ENCODE measurements at places on chromosomes 6 and 20. TPM values are rescaled to one million over a fixed set of nuclear protein-coding genes. Genes with fewer than 3 reads are reported as not detected.

Gene IMPG1
- not detected for total RNA-seq

Gene PAK1IP1
- total RNA-seq = 21.6 TPM

Gene LIN28B
- 76.3 TPM for total RNA-seq

Gene HLA-DRB5
- total RNA-seq = not detected

Gene DUSP15
- total RNA-seq = 13.7 TPM

Gene ZHX3
- total RNA-seq = 14.3 TPM

GRCh38 chr6:52518279-52518945 is 58.4 kb downstream of the TRAM2 start:
- peak overlapping the region; percentile 81 for H3K27ac ChIP-seq
- H3K4me3 ChIP-seq = no peak overlapping the region
- peaks cover 34% of the 10 kb centered on the region for H3K4me1 ChIP-seq
- peaks cover 18% of the 10 kb centered on the region for H3K36me3 ChIP-seq
- no peaks in the 10 kb centered on the region for H3K27me3 ChIP-seq

- no peak overlapping the region for H3K4me3 ChIP-seq
- no peak for DNase-seq
- no peaks in the 10 kb centered on the region for H3K36me3 ChIP-seq
- no peaks in the 10 kb centered on the region for H3K27me3 ChIP-seq
Observed at GRCh38 chr6:79461205-79461604, 76.0 kb downstream of the LCA5 start.

- no peak overlapping the region for H3K4me3 ChIP-seq
- H3K4me1 ChIP-seq = peaks cover 9% of the 10 kb centered on the region
- H3K27me3 ChIP-seq = peaks cover 5% of the 10 kb centered on the region
- DNase-seq = no peak
- no peaks in the 10 kb centered on the region for H3K36me3 ChIP-seq
Observed at GRCh38 chr6:136751522-136751956, 40.7 kb downstream of the MAP3K5 start.

- no peak for DNase-seq
- H3K36me3 ChIP-seq = no peaks in the 10 kb centered on the region
- no peak overlapping the region for H3K4me3 ChIP-seq
- H3K27ac ChIP-seq = no peak overlapping the region
- H3K4me1 ChIP-seq = no peaks in the 10 kb centered on the region
- H3K27me3 ChIP-seq = no peaks in the 10 kb centered on the region
Observed at GRCh38 chr6:77361018-77361417, 102.3 kb downstream of the HTR1B start.

DNA sequence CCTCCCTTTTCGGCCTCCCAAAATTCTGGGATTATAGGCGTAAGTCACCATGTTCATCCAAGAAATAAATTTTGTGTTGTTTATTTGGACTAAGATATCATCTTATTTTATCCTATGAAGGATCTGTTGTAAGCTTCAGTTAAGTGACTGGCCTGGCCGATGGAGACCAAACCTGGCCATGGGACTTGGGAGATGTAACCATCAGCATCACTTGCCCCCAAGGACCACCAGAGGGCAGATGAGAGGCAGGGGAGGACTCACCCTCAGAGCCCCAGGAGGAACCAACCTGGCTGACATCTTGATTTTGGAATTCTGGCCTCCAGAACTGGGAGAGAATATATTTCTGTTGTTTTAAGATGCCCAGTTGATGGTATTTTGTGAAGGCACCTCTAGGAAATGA is 266.7 kb downstream of the CDH26 start:
- peak; percentile 35 for DNase-seq
- H3K4me1 ChIP-seq = no peaks in the 10 kb centered on the region
- H3K4me3 ChIP-seq = no peak overlapping the region
- H3K27me3 ChIP-seq = peaks cover 4% of the 10 kb centered on the region

- no peaks in the 10 kb centered on the region for H3K27me3 ChIP-seq
- no peak overlapping the region for H3K27ac ChIP-seq
- DNase-seq = no peak
- H3K36me3 ChIP-seq = peaks cover 6% of the 10 kb centered on the region
- H3K4me1 ChIP-seq = peaks cover 13% of the 10 kb centered on the region
Observed at GRCh38 chr6:10742251-10742650, 5.4 kb upstream of the TMEM14B start.

DNA sequence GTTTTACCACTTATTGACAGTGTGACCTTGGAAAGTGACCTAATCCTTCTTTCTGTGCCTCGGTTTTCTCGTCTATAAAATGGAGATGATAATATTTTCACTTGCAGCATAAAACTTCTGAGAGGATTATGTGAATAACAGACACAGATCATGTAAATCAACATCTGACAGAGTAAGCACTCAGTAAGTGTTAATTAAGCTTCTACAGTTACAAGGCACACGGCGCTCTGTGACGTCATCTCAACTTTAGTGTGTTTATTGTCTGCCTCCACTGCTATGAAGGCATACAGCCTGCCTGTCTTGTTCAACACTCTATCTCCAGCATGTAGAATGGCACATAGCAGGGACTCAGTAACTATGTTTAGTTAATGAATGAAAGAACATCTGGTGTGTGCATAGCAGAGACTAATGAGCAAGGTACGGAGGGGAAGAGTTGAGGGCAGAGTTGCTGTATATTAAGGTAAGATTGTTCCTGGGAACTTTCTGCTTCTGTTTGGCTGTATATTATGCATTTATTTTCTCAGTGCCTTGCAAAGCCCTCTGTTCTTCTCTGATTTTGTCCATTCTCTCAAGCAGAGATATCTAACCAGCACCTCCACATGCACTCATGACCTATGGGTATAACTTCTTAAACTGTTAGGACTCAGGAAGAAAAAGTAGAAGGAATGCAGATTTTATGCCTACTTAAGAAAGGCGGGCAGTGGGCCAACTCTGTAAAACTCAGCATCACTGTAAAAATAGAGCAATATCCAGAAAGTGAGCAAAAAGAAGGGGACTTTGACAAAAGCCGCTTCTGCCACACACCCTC is 66.4 kb upstream of the STMND1 start:
- H3K36me3 ChIP-seq = no peaks in the 10 kb centered on the region
- no peaks in the 10 kb centered on the region for H3K4me1 ChIP-seq
- no peak for DNase-seq
- no peaks in the 10 kb centered on the region for H3K27me3 ChIP-seq
- no peak overlapping the region for H3K27ac ChIP-seq
- H3K4me3 ChIP-seq = no peak overlapping the region

GRCh38 chr6:79813143-79813850 is 134.1 kb downstream of the ELOVL4 start:
- no peak overlapping the region for H3K27ac ChIP-seq
- peaks cover 18% of the 10 kb centered on the region for H3K4me1 ChIP-seq
- DNase-seq = no peak
- H3K27me3 ChIP-seq = no peaks in the 10 kb centered on the region
- H3K36me3 ChIP-seq = no peaks in the 10 kb centered on the region
- no peak overlapping the region for H3K4me3 ChIP-seq

DNA sequence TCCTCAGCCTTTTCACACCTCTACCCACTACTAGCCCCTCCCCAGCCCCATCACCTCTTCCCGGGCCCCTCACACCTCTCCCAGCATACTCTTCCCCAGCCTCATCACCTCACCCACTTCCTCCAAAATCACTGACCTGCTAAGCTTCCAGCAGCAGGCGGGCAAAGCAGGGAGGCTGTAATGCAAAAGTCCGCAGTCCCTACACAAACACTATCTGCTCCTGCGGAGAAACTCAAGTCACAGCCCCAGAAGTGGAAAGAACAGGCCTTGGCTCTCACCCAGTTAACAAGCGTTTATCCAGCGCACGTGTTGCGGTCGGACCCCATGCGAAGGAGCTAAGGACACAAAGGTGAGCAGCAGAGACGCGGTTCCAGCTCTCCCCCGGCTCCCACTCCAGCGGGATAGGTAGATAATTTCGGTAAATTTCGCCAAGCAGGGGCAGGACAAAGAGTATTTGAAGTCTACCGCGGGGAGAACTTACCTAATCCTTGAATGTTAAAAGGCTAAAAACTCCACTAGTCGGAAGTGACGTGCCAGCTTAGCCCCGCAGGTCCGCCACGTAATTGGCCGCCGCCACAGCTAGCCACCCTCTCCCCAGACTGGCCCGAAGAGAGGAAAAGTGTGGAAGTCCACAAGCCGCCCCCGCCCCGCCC is 728 bp upstream of the TRIM39 start:
- peaks cover 48% of the 10 kb centered on the region for H3K4me1 ChIP-seq
- H3K4me3 ChIP-seq = peak overlapping the region; percentile 97
- no peaks in the 10 kb centered on the region for H3K27me3 ChIP-seq

GRCh38 chr6:106187424-106187982 is 101.4 kb downstream of the PRDM1 start:
- no peak overlapping the region for H3K4me3 ChIP-seq
- H3K36me3 ChIP-seq = no peaks in the 10 kb centered on the region
- H3K4me1 ChIP-seq = peaks cover 8% of the 10 kb centered on the region
- DNase-seq = no peak
- H3K27me3 ChIP-seq = no peaks in the 10 kb centered on the region

GRCh38 chr6:118651282-118652050 is at the start of gene CEP85L:
CEP85L (minus strand) TSS chr6:118651591; CDS start chr6:118651269, 322 bp downstream.
- DNase-seq = peak; percentile 83
- H3K4me1 ChIP-seq = peaks cover 21% of the 10 kb centered on the region
- H3K4me3 ChIP-seq = peak within 1 kb of the TSS; percentile 96
- H3K27me3 ChIP-seq = no peaks in the 10 kb centered on the region
- peak within 1 kb of the TSS; percentile 94 for H3K27ac ChIP-seq

DNA sequence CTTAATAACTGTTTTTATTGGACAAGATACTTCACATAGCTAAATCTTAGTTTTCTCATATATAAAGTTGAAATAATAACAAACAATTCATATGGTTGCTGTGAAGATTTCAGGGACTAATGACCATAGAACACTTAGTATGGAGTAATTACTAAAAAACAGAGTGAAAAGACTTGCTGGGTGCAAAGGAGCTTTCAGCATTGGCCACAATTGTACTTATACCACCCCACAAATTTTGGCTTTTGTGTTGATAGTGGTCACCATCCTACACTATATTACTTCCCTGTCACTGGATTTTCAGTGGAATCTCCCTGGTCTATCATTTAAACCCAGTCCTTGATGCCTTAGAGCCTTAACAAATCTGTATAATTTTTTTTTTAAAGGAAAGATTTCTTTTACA is 398.6 kb upstream of the EPHA7 start:
- H3K27ac ChIP-seq = no peak overlapping the region
- DNase-seq = no peak
- H3K27me3 ChIP-seq = no peaks in the 10 kb centered on the region
- no peak overlapping the region for H3K4me3 ChIP-seq

DNA sequence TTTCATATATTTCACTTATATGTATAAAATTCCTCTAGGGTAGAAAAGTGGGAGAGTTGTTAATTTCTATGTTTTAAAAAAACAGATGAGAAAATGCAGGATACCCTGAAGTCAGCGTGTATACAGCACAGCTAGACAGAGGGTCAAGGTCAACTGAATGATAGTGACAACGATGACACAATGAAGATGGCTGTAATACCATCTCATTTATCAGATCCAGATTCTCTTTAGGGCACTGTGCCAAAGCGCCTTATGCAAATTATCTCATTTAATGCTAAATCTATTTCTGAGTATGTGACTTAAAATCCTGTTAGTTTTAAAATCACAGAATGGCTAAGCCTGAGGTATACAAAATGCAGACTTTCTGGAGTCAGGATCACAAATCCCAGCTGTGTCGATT is 431.4 kb upstream of the RUNX2 start:
- H3K27me3 ChIP-seq = no peaks in the 10 kb centered on the region
- peaks cover 8% of the 10 kb centered on the region for H3K36me3 ChIP-seq
- no peak overlapping the region for H3K27ac ChIP-seq

- H3K36me3 ChIP-seq = no peaks in the 10 kb centered on the region
- no peak overlapping the region for H3K27ac ChIP-seq
- DNase-seq = no peak
Observed at GRCh38 chr20:38339997-38340396, 6.3 kb upstream of the LBP start.

GRCh38 chr6:21263531-21264287 is 329.8 kb upstream of the SOX4 start:
- no peaks in the 10 kb centered on the region for H3K27me3 ChIP-seq
- H3K27ac ChIP-seq = peak overlapping the region; percentile 31
- H3K4me1 ChIP-seq = no peaks in the 10 kb centered on the region
- H3K36me3 ChIP-seq = no peaks in the 10 kb centered on the region

DNA sequence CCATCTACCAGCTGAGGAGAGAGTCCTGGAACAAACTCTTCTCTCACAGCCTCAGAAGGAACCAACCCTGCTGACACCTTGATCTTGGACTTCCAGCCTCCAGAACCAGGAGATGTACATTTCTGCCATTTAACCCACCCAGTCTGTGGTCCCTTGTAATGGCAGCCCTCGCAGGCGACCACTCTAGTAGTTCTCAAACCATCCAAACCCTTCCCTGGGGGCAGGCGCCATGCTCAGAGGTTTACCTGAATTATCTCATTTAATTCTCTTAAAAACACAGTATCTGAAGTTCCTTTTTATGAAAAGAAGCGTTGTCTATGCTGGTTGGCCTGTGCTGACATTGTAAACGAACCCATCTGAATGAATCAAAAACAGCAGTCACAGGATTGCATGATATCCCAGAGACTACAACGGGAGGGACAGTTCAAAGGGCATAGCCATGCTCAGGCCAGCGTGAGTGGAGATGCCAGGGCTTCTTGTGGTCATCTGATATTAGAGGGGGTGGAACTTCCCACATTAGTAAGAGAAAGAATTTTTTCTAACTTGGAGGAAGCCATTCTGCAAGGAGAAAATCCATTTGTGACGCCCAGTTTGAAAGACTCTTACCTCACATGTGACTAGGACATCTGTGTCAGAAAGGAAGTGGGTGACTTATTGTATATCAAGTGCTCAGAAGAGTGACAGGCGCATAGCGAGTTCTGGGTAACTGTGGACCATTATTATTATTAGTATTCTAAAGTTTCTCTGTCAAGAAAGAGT is 17.2 kb upstream of the TAGAP start:
- no peaks in the 10 kb centered on the region for H3K36me3 ChIP-seq
- H3K27ac ChIP-seq = no peak overlapping the region
- H3K4me1 ChIP-seq = no peaks in the 10 kb centered on the region
- H3K4me3 ChIP-seq = no peak overlapping the region
- H3K27me3 ChIP-seq = peaks cover 53% of the 10 kb centered on the region

GRCh38 chr6:76771059-76771634 is 692.1 kb downstream of the HTR1B start:
- H3K4me1 ChIP-seq = no peaks in the 10 kb centered on the region
- H3K4me3 ChIP-seq = no peak overlapping the region
- DNase-seq = no peak
- no peaks in the 10 kb centered on the region for H3K27me3 ChIP-seq
- H3K36me3 ChIP-seq = no peaks in the 10 kb centered on the region

Measured in neural crest cell (in vitro differentiated cells).